ENCODE measurements at places on chromosomes 5 and 9. TPM values are rescaled to one million over a fixed set of nuclear protein-coding genes. Genes with fewer than 3 reads are reported as not detected.

DIPK1B gene
- 1.3 TPM for total RNA-seq

CDC26 gene
- total RNA-seq: 22.8 TPM

DNA sequence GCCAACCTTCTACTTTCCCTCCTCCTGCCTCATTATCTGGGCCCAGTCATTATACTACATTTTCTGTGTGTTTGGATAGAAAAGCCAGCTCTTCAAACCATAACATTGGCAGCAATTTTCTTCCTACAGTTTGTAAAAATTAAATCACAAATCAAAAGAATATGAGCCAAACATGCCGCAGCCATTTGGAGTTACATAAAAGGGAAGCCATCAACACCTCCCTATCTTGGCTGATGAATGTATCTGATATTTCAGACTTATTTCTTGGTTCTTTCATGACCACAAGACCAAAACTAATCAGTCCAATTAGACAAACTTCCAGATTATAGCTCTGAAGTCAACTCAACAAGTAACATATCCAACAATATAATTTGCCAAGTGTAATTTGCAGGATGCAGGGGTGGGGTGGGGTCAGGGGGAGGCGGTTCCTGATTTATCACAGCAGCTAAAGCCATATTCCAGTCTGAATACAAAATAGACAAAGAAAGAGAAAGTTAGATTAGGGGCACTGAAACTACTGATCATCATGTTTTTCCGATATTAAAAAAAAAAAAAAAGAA lies 89.4 kb upstream of the CNTLN start:
- no peak overlapping the region for H3K27ac ChIP-seq
- H3K27me3 ChIP-seq: no peaks in the 10 kb centered on the region
- H3K4me3 ChIP-seq: no peak overlapping the region

- no peaks in the 10 kb centered on the region for H3K27me3 ChIP-seq
- no peak overlapping the region for H3K4me3 ChIP-seq
- no peak overlapping the region for H3K27ac ChIP-seq
Observed at GRCh38 chr5:124317451-124317850, 429.0 kb downstream of the ZNF608 start.

IL13 gene
- total RNA-seq: 0.20 TPM

Measured in T-helper 17 cell (primary cell).